ENCODE measurements at places on chromosomes 16 and 17.

GRCh38 chr17:38867968-38868816, 1.7 kb upstream of the LASP1 start:
- DNase-seq: no peak

- DNase-seq: no peak
These were observed 414.1 kb upstream of the SALL1 start for GRCh38 chr16:51565184-51565583.

DNA sequence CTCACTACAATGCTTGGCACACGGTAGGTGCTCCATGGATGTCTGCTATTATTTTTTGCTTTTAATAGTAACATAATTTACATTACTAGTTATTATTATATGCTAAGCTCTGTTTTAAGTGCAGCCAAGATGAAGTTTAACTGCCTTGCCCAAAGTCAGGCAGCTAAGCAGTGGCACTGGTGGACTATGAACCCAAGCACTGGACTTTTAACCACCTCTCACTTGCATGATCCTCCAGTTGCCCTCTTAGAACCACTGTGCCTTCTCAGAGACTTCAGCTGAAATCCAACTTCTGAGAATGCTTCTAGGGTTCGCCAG, 1.5 kb upstream of the ZNF207 start:
- DNase-seq: no peak

DNA sequence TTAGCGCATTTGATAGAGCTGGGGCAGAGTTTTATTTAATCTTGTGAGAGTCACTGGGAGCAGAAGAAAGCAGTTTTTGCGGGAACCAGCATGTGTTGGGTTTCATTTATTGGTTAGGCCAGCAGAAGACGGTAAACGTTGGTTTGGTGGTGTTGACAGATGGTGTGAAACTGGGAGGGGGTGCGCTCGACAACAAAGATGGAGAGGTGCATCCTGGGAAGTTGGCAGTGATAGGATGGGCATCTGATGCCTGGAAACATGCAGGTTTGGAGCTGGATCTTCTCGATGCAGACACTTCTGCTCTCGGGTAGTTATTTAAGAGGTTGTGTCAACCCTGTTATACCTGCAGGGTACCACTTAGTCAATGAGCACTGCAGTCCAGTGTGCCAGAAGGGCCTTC, 24.9 kb upstream of the CLEC18A start:
- DNase-seq: no peak

DNA sequence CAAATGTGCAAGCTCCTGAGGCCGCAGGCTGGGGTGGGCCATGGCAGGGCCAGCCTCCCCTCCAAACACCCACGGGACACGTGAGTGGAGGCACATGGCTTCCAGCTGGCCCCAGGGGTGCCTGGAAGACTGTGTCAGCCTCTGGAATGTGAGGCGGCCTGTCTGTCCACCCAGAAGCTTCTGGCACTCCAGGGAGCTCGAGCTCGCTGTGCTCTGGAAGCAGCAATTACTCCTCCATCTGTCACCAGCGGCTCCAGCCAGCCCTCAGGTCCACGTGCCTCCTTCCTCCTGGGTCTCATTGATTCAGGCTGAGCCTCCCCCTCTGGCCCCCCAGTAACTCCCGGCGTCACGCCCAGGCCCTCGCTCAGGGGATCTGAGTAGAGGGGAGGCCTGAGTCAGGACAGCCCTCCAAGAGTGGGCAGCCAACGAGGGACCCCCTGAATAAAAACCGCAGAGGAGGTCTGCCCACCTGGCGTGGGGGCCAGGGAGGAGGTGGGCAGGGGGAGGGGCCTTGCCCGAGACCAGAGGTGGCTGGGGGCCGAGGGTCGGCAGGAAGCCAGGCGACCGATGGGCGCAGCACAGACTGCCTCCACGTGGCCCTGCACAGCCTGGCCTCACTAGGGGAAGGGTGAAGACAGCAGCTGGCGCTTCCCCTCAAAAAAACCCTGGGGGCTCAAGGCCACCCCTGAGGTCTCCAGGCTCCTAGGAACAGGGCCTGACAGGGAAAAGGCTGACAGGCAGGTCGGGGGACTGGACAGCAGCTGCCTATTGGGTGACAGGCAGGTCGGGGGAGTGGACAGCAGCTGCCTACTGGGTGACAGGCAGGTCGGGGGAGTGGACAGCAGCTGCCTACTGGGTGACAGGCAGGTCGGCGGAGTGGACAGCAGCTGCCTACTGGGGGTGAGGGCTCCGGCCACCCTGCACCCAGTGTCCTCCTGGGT, 11.9 kb downstream of the PIEZO1 start:
- no peak for DNase-seq

DNA sequence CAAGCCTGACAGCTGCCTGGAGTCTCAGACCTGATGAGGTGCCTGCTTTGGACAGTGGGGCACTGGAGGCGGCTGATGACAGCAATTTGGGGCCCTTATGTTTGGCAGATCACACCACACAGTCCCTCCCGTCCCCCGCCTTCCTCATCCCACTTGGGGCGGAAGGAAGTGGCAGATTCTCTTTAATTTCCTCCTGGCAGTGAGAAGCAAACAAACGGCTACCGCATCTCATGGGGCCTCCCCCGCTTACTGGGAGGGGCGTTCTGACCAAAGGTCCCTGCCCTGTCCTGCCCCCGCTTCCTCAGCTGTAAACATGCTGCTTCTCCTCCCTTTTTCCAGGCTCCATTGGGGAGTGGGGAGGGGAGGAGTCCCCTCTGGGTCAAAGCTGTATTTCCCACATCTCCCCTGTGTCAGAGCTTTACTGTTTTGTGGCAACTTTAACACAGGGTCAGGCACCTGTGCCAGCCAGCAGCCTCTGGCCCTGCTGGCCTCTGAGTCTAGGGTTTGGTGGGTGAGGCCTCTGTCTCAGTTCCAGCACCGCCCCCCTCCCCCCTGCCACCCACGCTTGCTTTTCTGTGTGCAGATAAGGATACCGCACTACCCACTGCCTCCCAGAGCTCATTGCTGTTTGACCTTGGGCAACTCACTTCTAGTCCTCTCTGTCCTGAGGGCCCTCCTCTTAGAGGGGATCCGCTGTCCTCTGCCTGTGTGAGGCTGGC, 5.4 kb upstream of the NFATC3 start:
- peak; percentile 48 for DNase-seq

GRCh38 chr16:3046641-3047386, 453 bp downstream of the MMP25 start:
- DNase-seq: no peak

DNA sequence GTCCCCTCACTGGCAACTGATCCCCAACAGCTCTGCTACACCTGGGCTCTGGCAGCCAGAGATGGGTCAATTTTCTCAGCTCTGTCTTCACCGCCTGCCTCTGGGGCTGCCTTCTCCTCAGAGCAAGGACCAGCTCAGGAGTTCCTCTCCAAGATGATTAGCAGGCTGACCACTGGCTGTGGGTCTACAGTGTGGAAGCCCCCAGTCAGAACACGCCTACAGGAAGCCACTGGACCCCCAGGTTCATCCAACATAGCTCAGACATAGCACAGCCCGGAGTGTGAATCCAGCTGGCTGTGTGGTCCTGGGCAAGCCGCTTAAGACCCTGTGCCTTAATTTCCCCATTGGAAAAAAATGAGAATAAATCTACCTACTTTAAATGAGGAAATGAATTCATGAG, 4.9 kb downstream of the DOK4 start:
- DNase-seq: no peak

- DNase-seq: peak; percentile 7
These were observed 91.0 kb downstream of the GSG1L start for GRCh38 chr16:27972500-27972899.

DNA sequence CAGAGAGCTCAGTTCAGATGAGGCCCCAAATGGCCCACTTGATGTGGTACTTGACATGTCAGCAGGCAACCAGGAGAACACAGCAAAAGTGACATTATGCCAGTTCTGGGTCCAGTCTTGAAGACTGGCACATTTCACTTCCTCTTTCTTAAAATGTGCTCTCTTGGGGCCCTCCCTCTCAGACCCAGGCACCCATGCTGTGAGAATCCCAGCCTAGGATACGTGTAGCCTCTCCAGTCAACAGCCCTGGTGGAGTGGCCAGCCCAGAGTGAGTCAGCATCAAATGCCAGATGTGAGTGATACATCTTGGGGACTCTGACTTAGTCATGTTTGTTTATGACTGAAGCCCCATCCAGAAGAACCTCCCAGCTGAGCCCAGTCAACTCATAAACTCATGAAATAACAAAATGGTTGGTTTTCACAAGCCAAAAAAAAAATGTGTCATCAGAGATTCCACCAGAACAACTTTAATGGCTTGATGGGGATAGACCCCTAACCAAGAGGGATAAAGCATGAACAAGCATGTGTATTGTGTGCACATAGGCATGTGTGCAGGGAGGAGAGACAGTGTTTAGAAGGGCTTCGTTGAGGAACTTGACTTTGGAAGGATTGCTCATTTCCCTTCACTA, 82.5 kb upstream of the TNRC6C start:
- DNase-seq: no peak

DNA sequence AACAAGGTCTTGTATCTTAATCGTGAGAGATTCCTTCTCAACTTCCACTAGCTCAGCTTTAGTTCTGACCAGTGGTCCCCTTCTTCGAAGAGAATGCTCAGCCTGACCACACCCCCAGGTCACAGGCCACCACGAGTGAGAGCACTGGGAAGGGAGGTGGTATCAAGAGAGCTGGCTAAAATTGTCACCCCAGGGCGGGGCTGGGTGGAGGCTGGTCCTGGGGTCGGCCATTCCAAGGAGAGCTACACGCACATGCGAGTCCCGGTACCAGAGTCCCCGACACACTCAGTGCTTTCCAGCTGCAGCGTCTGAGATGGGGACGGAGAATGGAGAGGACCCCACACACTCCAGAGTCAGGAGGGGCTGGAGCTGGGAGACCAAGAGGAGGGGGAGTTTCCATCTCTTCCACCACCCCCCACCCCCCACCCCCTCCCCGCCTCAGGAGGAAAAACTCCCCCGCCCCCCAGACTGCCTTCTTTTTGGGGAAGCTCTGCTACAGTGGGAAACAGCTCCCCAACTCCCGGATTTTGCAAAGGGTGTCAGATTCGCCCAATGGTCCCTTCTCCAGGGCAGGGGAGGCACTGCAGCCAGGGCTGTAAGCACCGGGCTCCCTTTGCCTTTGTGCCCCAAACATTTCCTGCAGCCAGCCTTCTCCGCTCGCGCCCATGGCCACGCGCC, 1.6 kb downstream of the C1QL1 start:
- no peak for DNase-seq

DNA sequence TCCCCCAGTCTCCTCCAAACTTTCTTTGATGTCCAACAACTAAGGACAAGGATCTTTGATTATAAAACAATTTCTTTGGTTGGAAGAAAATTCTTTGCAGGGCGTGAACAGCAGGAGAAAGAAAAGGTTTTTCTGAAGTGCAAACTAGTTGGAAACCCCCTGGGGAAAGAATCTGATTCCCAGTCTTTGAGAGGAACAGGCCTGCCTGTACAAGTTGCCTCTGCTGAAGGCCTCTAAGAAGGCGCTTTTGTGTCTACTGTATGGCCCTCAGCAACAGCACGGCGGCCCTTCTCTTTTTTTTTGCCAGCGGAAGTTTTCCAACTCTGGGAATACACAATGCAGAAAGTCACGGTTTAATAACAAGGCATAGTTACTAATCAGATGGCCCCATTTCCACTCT, 14.0 kb downstream of the RNF43 start:
- DNase-seq: no peak

DNA sequence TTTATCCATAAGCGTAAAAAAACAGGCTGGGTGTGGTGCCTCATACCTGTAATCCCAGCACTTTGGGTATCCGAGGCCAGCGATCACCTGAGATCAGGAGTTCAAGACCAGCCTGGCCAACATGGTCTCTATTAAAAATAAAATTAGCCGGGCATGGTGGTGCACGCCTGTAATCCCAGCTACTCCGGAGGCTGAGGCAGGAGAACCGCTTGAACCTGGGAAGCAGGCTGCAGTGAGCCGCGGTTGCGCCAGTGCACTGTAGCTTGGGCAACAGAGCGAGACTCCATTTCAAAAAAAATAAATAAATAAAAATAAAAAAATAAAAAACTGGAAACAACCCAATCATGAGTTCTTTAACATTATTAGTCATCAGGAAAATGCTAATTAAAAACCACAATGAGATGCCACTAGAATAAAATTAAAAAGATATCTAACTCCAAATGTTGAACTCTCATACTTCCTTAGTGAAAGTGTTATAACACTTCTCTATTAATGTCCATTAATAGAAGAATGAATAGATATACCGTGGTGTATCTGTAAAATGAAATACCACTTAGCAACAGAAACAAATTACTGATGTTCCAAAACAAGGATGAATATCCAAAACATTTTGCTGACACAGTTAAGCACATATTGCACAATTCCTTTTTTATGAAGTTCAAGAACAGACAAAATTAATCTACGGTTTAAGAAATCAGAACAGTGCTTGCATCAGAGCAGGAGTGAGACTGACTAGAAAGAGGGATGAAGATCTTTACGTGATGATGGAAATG, 13.1 kb downstream of the MPHOSPH6 start:
- DNase-seq: no peak

- DNase-seq: no peak
These were observed 51.2 kb downstream of the COPRS start for GRCh38 chr17:31807846-31808245.

DNA sequence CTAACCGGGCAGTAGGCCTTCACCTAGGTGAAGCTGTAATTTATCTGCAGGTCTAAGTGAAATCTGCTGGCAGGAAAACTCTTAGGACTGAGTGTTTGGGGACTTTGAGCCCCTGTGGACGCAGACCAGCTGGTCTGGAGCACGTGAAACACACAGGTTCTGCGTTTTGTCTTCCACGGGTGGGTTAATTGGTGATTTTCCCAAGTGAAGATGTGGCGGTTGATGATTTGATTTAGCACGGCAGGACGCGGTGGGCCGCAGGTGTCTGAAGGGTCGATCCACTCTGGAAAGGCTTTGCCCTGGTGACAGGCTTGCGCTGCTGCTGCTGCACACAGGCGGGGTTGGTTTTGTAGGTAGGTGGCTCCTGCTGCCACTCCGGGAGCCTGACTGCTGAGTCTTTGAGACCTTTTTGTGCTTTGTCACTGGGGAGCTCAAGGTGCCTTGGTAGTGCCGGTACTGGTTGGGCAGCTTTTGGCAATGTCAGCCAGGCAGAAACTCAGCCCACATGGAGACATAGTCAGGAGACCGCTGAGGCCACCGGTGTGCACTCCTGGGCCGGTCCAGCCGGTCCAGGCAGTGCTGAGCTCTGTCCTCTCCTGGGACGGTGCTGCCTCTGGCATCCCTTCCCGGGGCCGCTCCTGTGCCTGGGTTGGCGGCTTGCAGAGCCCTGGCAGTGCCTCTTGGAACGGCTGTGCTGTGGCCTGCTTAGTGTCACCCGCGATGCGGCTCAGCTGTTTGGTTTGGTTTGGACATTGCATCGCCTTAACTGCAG, 2.3 kb downstream of the BAIAP2 start:
- DNase-seq: no peak

- peak; percentile 1 for DNase-seq
These were observed at the start of gene MARVELD3 for GRCh38 chr16:71626018-71626857. TSS of gene MARVELD3 (plus strand) at chr16:71626184. CDS start at chr16:71626230, 46 bp downstream.

GRCh38 chr16:57801098-57801808, 1.0 kb downstream of the KIFC3 start:
- DNase-seq: no peak

GRCh38 chr17:60652454-60653247, 25.0 kb upstream of the BCAS3 start:
- no peak for DNase-seq

DNA sequence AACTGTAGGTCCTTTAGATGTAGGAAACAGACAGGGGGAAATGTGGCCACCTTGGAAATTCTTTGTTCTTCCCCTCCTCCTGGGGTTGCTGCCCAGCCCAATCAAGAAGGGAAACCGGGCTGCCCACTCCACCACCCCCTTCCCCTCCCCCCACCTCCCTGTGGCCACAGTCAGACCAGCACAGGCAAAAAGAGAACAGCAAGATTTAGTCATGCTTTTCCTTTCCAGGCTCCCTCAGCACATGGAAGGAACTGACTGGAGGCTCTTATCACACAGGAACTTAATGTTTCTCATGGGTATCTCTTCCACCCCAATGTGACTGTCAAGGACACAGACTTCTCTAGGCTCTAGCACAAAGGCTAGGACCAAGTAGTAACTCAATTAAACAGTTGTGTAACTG, 3.0 kb upstream of the CCL1 start:
- no peak for DNase-seq
